ENCODE measurements at places on chromosomes 12 and 14. TPM values are rescaled to one million over a fixed set of nuclear protein-coding genes. Genes with fewer than 3 reads are reported as not detected.

Gene DACT1
- not detected for total RNA-seq

- no peak for DNase-seq
Observed at GRCh38 chr14:88348546-88348945, 25.5 kb upstream of the KCNK10 start.

GRCh38 chr12:130463818-130464670, 126.4 kb downstream of the PIWIL1 start:
- no peak for DNase-seq

Gene GLIPR1L1
- not detected for total RNA-seq

DNA sequence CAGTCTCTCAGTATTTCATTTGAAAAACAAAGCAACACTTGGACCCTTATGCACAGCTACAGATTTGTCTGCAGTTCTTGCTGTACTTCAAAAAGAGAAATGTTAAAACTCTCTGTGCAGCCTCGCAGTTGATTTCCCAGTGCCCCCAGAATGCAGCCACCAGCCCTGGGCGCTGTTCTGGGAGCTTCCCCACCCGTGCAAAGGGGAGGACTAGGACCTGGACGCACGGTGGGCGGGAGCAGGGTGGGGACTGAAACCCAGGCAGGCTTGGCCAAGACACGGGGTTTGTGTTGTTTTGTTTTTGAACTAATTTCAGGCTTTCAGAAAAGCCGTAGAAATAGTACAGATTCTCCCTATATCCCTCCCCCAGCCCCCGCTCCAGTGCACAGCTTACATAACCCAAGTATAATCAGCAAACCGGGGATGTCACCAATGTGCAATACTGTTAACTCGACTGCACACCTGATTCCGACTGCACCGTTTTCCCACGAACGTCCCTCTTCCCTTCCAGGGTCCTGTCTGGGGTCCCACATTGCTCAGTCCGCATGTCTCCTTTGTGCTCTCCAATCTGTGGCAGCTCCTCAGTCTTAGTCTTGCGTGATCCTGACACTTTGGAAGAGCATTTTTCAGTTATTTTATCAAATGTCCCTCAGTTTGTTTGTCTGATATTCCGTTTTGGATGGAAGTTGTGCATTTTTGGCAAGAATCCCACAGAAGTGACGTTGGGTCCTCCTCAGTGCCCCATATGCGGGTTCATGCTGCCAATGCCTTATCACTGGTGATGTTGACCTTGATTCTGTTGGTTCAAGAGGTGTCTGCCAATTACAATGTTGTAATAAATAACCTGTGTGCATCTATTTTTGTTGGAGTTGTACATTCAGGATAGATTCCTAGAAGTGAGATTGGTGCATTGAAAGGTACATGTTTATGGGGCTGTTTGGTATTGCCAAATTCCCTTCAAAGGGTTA, 95.9 kb downstream of the SETD3 start:
- DNase-seq, result no peak

DNA sequence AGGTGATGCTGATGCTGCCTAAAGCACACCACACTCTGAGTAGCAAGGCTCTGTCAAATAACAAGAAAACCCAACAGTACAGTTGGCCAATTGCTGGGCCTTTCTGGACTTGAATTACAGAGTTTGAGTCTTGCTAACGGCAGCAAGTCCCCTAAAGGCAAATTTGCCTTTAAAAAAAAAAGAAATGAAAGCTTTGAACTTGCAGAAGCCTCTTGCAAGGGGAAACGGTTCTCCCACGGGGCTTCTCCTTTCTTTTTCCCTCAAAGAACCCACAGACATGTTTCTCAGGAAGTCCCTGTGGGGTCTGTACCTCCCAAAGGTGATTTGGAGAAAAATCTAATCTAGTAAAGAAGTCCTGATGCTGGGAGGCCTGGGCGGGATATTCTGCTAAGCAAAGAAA, 191.3 kb upstream of the MYL2 start:
- no peak for DNase-seq

Gene FGD4
- 37.4 TPM for total RNA-seq

Gene COCH
- total RNA-seq, result 10.3 TPM

GRCh38 chr12:121858662-121859572, at the start of gene HPD:
Gene HPD, minus strand, starts transcription at chr12:121858859. Its CDS starts 36 bp downstream, at chr12:121858823.
- DNase-seq, result no peak

DNA sequence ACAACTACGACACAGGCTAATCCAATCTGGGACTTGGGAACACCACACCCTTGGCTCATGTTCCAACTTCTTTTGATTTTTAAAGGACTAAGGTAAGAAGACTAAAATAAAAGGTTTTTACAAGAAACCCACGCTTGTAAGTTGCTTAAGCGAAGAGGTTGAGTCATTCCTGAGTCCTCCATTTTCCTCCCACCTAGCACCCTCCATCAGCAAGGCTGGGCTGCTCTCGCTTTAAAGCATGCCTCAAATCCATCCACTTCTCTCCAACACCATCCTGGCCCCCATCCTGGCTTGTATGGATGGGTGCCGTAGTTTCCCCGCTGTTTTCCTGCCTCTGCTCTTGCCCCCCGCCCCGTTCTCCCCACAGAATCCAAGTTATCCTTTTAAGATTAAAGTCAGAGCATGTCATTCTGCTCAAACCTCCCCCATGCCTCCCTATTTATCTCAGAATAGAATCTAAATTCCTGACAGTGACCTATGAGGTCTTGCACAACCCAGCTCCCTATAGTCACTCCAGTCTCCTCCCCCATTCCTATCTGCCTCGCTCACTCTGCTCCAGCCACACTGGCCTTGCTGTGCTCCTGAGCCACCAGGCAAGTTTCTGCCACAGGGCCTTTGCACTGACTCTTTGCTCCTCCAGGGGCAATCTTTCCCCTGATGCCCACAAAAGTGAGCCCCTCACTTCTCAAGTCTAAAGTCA, 34.5 kb downstream of the SCARB1 start:
- peak; percentile 60 for DNase-seq

Gene FAM222A
- 2.4 TPM for total RNA-seq

Gene CAPRIN2
- total RNA-seq, result 52.2 TPM

DNA sequence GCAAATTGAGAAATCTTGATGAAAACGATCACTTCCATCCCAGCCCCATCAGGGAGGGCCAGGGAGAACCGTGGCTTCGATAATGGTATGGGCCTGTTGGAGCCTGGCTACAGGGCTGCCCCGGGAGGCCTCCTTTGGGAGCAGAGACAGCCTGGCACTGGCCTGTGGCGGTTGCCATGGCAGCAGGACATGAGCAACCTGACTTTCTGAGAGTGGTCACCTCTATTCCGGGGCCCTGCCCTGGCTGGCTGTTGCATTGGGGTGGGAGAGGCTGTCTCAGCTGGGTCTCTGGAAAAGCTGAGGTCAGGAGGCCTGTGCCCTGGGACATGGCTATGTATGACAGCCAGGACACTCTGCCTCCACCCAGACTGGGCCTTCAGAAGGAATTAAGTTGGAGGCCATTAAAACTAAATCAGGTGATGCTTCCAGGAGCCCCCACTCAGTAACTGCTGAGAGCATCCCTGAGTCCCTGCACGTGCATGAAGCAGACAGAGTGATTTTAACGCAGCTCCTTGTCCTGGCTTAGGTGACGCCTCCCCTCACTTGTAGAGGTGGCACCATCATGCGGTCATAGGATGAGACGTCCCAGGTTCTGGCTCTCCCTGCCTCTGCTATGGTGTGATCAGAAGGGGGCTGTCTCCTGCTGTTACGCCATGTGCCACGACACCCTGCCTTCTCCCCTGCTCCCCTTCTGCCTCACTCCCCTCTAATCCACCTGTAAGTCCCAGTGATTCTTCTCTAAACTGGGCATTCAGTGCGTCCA, 126.3 kb downstream of the SLC25A47 start:
- no peak for DNase-seq

Gene TBC1D30
- total RNA-seq, result 29.4 TPM

DNA sequence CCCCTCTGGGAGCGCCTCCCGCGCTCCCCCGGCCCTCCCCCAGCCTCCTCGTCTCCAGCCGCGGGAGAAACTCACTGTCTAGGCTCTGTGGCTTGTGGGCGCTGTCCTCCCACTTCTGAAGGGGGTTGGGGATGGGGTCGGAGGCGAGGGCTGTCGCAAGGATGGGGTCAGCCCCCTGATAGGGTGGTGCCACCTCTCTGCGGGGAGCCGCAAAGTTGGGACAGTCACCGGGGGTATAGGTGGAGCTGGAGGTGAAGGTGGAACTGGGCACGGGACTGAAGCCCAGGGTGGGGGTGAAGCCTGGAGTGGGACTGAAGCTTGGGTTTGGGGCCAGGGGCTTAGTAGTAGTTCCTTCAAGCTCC, 12.2 kb downstream of the TNFRSF1A start:
- DNase-seq, result no peak

DNA sequence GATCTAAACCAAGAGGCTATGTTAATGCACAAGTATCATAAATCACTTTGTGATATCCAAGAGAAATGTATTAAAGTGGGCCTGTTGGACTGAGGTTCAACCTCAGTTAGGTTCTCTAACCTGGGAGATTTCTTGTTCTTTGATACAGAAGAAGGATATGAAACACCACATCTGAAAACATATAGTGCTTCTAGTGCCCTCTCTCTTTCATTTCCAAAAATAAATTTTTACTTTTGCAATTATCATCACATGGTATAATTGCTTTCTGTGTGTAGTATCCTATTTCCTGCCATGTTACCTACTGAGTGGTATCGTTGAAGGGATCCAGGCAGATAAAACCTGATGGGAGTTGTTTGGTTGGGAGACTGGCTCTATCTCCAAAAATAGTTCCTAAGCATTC, 264.9 kb downstream of the CCER1 start:
- no peak for DNase-seq

DNA sequence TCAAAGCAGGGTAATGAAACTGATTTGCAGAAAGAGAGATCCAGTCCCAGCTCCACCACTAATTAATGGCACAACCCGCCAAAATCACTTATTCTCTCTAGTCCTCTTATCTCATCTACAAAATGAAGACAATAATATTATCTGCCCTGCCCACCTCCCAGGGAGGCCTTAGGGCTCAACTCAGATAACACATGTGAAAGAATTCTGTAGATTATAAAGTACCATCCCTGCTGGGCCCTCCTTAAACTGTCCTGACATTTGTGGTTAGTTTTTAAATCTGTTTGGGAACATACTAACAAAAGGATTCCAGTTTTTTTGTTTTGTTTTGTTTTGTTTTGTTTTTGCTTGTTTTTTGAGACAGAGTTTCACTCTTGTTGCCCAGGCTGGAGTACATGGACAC, 7.3 kb downstream of the POMT2 start:
- DNase-seq, result no peak

DNA sequence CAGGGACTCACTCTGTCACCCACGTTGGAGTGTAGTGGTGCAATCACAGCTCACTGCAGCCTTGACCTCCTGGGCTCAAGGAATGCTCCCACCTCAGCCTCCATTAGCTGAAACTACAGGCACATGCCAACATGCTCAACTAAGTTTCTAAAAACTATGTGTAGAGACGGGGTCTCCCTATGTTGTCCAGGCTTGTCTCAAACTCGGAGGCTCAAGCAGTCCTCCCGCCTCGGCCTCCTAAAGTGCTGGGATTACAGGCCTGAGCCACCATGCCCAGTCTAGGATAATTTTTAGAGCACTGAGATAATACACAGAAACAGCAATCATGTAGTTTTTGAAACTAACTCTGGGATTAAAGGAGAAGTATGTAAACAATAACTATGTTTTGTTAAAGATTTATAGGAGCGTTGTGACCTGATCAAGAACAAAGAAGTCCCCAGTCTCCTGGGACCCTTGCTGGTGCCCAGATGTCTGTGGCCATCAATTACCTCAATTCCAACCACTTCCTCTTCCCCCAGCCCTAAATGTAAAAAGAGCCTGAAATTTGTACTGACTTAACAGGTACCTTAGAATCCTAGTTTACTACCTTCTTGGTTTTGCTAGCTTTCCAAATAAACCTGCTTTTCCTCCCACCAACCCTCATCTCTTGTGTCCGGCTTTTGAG, 28.9 kb upstream of the EGLN3 start:
- no peak for DNase-seq

DNA sequence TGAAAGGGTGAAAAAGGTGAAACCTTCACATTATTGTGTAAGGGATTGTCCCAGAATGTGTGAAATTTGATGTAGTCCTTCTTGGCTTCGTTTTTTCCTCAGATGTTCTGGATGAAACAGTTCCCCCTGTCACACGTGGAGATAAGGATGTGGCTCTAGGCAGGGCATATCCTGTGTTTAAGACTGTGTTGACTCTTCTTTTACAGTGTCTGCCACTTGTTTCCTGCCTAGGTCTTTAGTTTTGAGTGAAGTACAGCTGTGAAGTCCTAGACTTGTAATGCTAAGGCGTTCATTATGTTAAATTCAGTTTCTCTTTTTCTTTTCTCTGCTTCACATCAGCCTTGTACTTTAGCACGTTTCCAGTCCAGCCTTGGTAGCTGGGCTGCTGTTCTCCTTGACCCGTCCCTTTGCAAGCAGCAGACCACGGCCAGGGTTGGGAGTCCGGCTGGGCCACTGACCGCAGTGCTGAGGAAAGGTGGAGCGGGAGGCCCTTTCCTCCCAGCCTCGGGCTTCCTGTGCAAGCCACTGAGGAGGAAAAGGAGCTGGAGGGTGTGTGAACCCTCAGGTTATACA, 59.1 kb downstream of the RASSF3 start:
- peak; percentile 63 for DNase-seq

Gene FGF6
- not detected for total RNA-seq

DNA sequence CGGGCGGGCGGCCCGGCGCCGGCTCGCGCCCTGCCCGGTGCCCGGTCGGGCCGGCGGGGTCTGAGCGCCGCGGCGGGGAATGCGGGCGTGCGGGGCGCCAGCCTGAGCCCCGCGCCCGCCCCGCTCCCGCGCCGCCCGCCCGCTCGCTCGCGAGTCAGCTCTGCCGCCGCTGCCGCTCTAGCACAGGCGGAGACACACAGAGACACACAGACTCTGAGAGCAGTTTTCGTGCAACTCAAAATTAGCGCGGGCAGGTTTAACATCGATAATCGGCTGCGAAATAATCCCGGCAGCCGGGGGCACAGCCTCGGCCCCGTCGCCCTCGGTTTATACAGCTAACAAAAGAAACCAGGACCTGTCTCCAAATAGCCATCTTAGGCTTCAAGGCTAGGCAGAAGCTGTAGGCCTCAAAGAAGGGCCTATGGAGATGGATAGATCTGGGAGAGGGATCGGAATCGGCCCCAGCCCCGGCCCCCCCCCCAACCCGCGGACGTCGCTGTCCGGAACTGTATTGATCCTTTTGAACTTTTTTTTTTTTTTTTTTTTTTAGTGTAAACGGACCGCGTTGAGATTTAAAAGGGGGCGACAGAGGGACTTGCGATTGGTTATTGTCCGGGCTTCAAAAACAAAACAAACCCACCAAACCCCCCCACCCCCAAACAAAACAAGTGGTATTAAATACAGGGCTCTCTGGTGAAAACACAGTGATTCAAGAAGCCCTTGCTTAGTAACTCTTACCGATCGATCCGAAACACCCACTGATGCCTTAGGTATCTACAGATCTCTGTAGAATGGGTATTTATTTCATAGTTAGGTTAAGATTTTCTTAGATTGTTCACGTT, 1.1 kb downstream of the ARID2 start:
- DNase-seq, result peak; percentile 23

Data from Calu3 (cell line).